Prostate gland (tissue), 2 donors: ENCODE measurements at places on chromosomes 2 and 18.

- no peak for DNase-seq
Observed at GRCh38 chr2:20164061-20164733, 60.7 kb downstream of the SDC1 start.

GRCh38 chr2:235675678-235676535 is 182.1 kb downstream of the AGAP1 start:
- no peak for DNase-seq

DNA sequence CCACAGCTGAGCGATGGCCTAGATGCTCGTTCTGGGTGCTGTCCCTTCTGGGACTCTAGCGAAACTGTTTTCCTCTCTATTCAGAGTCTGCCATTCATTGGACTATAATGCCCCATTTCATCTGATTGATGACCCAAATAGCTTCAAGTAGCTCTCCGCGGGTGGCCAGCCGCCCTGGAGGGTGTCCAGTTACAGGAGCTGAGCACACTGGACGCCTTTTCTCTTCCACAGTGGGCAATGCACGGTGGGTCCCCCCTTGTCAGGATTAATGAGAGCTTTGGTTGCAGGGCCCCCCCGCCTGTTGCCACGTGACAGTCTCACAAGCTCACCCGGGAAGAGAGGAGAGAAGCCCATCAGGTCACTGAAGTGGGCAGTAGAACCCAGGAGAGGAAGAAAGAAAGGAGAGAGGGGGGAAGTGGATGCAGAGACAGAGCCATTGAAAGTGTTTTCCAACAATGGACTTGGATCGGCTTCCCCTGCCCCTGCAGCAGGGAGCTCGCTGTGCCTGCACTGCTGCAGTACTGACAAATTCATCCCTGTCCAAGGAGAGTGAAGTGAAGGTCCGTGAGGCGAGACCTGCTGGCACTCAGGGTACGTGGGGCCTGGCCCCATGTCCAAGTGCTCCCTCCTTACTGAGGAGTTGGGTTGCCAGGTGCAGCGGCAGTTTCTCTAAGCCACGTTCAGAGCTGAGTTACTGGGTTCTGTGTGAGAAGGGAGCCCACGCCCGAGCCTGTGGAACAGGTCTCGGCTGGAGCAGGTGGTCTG is 44.8 kb downstream of the DIPK1C start:
- DNase-seq, result no peak

GRCh38 chr2:73366060-73366459 is 19.6 kb upstream of the ALMS1 start:
- no peak for DNase-seq

DNA sequence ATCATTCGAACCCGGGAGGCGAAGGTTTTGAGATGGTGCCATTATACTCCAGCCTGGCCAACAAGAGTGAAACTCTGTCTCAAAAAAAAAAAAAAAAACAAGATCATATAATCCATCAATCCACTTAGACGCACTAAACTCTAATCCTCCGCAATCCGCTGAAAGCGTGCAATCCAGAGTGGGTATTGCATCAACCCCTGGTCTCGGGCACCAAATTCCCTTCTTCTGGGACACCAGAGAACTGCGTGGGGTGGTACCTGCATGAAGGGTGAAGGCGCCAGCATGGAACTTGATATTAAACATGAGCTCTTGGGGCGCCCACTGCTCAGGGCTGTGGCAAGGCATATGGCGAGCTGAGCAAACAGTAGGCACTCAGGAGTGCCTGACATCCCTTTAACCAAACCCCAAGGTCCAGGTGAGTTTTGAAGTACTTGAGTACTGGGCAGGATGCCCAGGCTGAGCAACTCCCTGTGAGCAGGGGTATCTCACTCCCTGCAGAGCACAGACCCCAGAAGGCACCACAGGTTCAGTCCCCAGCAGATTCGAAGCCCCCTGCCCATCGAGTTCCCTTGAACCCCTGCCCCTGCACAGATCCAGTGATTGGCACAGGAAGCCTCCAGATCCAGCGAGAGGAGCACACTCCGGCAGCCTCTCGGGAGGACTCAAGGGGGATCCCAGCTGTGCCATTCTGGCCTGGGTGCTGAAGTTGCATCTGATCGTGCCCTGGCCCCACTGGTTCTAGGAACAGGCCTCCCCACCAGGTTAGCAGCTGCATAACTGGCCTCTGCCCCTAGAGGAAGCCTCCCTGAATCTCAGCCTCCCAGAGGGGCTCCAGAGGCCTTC is 8.0 kb downstream of the ALPI start:
- no peak for DNase-seq

GRCh38 chr2:191678437-191679100 is 633 bp downstream of the NABP1 start:
- DNase-seq, result peak; percentile 19

GRCh38 chr2:146576339-146577111 is 1268.3 kb upstream of the ACVR2A start:
- DNase-seq, result no peak

DNA sequence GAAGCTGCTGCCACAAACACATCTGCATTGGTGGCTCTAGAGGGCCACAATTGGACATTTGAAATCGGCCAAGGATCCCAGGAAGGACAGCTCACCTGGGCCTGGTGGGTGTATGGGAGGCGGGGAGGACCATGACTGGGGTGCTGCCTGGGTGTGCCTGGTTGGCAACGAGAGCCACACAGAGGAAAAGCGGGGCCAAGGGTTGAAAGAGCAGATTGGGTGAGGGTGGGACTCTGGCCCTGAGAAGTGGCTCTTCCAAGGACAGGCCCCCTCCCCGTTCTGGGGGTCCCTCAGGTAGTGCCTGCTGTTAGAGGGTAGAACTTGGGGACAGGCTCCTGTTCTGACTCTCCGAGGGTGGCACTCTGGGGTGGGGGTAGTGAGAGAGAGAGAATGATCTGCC is 102.9 kb downstream of the CLIP4 start:
- DNase-seq, result no peak

DNA sequence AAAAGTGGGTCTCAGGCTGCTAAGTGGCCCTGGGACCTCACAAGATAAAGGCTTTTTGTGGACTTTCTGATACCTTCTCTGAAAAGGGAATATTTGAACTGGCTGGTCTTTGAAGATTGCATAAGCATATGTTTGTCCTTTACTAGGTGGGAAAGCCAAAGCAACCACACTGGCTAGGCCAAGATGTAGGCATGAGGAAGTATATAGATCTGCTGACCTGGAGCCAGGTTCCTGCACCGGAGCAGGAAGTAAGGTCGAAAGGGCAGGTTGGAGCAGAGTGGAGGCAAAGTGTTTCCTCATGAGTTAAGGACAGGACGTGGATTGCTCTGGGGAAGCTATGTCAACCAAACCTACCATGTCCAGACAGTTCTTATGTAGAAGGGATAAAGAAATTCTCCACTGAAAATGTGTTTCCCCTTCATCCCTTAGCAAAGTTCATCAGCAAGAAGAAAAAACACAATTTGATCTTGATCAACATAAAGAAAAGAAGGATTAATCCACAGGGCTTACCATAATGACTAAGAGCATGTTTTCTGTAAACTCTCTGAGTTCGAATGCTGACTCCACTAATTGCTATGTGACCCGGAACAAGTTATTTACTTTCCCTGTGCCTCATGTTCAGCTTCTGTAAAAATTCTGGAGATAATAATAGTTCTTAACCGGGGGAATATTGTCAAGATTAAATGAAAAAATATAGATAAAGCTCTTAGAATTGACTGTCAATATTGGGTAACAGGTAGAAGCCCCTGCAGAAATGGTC is 156.1 kb upstream of the SRD5A2 start:
- peak; percentile 29 for DNase-seq

GRCh38 chr2:42118754-42119569 is 50.2 kb upstream of the EML4 start:
- no peak for DNase-seq

- no peak for DNase-seq
Observed at GRCh38 chr2:109422758-109423500, 190.8 kb downstream of the SEPTIN10 start.

GRCh38 chr2:230077851-230078547 is 9.3 kb upstream of the SLC16A14 start:
- no peak for DNase-seq

GRCh38 chr2:235382179-235382578 is 111.7 kb upstream of the AGAP1 start:
- peak; percentile 8 for DNase-seq

GRCh38 chr2:111219285-111219684 is 98.6 kb downstream of the BCL2L11 start:
- DNase-seq, result no peak

GRCh38 chr2:105455488-105456003 is 56.7 kb upstream of the FHL2 start:
- peak; percentile 90 for DNase-seq

GRCh38 chr2:120600786-120601185 is 134.9 kb upstream of the GLI2 start:
- DNase-seq, result no peak

- peak; percentile 39 for DNase-seq
Observed at GRCh38 chr2:47905386-47906156, 727 bp downstream of the FBXO11 start.

DNA sequence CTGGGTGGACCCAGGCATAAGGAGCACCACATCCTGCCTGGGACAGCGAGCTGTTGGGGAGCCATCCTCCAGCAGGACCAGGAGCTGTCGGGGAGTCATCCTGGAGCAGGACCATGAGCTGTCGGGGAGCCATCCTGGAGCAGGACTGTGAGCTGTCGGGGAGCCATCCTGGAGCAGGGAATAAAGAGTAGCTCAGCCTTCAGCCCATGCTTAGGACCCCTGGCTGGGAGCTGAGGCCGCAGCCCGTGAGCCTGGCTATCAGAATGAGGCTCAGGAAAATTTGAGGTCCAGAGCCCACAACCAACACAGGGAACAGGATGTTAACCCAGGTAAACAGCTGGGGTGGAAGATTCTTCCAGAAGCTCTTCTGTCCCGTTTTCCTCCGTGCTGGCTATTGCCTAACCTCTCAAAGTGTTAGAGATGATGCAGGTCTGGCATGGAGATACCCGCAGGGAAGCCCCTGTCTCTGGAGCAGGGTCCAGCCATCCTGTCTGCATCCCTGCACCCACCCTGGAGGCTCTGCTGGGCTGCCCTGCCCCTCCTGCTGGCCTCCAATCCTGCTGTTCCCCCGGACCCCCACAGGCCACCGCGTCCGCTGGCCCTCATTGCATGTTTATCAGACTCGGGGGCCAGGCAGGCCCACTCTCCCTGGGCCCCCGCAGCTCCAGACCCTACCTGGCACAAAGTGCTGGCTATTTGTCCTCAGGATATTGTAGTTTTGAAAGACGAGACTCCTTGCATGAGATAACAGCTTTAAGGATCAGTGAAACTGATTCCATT is 243.5 kb upstream of the MYT1L start:
- no peak for DNase-seq

GRCh38 chr2:211204456-211204855 is 648.1 kb downstream of the CPS1 start:
- no peak for DNase-seq

DNA sequence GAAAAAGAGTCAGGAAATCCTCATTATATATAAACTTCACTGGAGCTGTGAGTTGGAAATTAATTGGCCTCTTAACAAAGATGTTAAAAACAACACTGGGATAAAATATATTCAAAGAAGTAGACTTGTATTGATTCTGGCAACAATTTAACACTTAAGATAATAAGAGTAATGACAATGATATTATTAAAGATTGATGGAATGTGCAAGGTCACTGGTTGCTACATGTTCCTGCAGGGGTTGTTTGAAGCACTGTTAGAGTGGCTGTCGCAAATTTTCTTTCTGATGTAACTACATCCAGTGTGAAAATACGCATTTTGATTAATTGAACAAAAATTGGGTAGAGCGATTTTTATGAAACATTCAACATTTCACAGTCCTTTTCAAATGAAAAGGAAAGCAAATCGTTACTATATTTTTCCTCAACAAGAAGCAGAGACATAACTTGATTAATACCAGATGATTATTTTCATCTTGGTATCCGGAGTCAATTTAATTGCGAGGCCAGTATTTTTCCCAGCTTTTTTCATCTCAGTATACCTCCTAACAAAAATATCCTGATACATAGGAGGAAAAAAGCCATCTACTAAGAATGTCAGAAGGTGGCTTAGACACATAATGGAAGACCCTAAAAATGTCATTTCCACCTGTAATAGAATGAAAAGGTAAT is 6.1 kb downstream of the PTGR3 start:
- DNase-seq, result no peak

DNA sequence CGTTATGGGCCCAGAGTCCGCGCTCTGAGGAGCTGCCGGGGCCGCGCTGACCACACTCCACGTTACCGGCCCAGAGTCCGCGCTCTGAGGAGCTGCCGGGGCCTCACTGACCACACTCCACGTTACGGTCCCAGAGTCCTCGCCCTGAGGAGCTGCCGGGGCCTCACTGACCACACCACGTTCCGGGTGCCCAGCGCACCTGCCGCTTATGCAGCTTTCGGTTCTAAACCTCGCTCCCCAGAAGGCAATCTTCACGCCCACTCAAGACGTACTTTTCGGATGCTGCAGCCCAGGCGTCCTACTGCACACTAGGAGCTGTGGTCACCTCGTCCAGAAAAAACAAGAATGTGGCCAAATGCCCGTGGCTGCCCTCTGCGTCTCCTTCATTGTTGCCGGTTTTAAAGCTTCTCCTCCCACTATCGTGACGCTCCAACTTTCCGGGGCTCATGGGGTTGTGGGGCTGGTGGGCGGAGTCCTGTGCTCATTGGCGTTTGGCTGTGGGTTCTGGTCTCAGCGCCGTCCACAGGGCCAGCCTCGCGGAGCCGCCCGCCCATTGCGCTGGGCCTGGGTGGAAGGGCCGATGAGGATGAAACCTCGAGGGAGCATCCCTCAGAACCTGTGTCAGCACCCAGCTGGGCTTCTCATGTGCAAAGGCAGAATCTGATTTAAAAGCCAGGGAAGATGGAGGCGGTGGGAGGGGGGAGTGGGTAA is 11.9 kb downstream of the KCNG2 start:
- DNase-seq, result no peak

DNA sequence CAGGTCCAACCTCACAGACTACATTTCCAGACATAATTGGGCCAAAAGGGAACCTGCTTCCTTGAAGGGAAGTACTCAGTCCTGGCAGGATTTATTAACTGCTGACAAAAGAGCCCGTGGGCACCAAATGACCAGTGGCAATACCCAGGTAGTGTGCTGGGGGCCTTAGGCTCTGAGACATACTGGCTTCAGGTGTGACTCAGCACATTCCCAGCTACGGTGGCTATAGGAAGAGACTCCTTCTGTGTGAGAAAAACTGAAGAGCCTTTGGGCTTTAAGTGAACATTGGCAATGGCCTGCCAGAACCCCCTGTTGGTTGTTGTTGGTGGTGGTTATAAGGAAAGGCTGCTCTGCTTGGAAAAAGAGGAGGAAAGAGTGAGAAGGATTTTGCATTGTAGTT is 401.8 kb downstream of the KCNJ3 start:
- no peak for DNase-seq

GRCh38 chr2:215754546-215754945 is 258.8 kb downstream of the MREG start:
- DNase-seq, result no peak

GRCh38 chr2:67446491-67446911 is 49.4 kb downstream of the ETAA1 start:
- no peak for DNase-seq

GRCh38 chr2:65424391-65424790 is 8.0 kb downstream of the SPRED2 start:
- no peak for DNase-seq

GRCh38 chr18:12246849-12247808 is 7.0 kb upstream of the CIDEA start:
- DNase-seq, result no peak
